T-helper 17 cell (primary cell): ENCODE measurements at places on chromosomes 3 and 15.

- no peak for DNase-seq
Measured at GRCh38 chr3:32492684-32493436, 9.8 kb downstream of the CMTM6 start.

GRCh38 chr3:68447885-68448284 lies 484.5 kb downstream of the TAFA4 start:
- DNase-seq: no peak

DNA sequence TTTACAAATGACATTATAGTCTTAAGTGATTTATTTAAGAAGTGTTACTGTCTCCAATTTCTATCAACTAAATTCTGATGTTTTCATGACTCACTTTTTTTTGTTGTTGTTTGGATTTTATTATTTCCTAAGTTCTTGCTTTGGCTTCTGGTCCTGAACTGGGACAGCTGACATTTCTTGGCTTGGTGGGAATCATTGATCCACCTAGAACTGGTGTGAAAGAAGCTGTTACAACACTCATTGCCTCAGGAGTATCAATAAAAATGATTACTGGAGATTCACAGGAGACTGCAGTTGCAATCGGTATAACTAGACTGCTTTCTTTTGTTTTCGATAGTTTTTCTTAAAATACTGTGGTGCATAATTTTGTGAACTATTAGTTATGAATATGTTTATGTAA lies 47.5 kb downstream of the ASTE1 start:
- no peak for DNase-seq

DNA sequence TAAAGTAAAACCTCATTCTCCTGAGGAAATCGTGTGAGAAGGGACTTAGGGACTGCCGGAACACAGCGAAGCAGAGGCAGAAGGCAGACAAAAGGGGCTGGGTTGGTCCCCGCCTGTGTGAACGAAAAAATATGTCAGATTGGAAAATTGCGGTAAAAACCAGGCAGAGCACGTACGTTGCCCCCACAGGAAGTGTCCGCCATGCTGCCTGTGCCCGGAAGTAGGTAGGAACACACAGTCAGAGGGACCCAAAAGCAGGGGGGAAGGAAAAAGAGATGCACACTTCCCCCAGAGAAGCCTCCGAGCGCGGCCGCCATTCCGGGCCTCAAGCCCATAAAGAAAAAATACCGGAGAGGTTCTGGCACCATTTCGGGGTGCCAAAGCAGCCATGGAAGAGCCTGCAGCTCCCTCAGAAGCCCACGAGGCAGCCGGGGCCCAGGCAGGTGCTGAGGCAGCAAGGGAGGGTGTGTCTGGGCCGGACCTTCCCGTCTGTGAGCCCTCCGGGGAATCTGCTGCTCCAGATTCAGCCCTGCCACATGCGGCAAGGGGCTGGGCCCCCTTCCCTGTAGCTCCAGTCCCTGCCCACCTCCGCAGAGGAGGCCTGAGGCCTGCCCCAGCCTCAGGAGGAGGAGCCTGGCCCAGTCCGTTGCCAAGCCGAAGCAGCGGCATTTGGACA lies at the start of gene MKRN3:
Gene MKRN3, plus strand, starts transcription at position 280 of the 676 bp plus-strand sequence. Its CDS starts 109 bp downstream, at position 389.
- DNase-seq: peak; percentile 11

- no peak for DNase-seq
Measured at GRCh38 chr15:81911022-81911971, 134.5 kb downstream of the MEX3B start.

DNA sequence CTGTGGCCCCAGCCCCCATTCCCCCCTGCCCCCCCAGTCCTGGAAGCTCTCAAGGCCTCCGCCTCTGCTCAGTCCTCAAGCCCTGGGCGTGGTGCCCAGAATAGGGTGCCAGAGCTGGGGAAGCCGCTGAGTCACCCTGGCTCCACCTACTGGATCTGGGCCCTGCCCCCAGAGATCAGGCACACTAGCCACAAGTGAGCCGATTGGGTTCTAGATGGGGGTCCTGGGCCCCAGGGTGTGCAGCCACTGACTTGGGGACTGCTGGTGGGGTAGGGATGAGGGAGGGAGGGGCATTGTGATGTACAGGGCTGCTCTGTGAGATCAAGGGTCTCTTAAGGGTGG lies 5.7 kb downstream of the EIF4G1 start:
- no peak for DNase-seq

DNA sequence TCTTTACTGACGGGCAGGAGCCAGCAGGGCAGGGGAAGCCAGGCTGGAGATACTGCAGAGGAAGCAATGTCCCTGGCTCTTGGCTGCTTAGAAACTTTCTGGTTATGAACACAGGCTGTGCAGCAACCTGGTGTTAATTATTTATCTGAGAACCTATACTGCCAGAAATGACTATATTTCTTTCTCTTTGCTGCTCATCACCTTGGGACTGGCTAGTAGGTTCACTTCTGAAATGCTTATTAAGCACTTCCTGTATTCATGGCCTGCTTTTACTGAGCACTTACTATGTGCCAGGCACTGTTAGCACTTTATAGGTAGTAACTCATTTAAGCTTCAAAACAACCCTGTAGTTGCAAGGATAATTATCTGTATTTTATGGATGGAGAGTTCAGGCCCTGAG lies 57.6 kb downstream of the RAB11A start:
- DNase-seq: no peak

DNA sequence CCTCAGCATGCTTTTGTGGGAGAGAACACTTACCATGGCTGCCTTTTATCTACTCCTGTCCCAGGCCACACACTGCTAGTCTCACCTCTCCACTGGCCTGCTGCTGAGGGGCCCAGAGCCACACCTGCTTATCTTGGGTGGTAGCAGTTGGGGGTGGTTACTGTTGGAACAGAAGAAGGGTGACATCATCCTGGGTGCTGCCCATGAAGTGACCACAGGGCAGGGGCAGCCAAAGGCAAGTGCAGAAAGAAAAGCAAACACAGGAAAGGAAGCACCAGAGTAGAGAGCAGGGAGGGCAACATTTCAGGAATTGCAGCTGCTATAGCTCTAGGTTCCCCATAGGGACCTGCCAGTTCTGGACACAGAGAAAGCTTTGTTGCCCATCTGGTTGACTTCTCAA lies 345.2 kb downstream of the VPS13C start:
- DNase-seq: no peak

DNA sequence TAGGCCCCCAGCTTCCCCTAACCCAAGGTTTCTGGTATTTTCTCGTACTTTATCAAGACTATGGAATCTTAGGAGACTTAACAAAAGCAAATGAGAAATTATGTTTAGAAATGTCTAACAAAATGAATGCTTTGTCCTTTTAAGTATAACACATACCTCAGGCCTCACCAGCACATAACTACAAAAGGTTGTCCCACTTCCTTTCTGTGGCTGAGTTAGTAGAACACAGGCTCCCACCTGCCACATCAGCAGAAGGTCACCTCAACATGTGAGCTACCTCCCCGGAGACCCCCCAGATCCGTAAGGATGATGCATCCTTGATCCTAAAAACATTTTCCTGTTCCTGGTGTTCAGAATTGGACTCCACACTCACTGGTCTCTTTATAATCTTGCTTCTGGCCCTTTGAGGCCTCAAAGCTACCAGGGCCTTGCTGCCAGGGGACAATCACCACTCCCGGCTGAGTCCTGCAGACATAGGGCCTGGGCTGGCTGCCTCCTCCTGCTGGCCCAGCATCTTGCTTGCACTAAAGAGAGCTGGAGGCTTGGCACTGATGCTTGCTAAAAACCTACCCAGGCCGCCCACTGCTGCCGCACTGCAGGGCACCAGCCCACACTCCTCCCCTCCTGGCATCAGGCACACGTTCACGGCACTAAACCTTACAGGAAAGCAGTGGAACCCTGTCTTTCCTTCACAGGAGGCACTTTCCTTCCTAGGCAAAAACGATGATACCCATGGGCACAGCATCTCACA lies 2.9 kb downstream of the CCRL2 start:
- DNase-seq: no peak

DNA sequence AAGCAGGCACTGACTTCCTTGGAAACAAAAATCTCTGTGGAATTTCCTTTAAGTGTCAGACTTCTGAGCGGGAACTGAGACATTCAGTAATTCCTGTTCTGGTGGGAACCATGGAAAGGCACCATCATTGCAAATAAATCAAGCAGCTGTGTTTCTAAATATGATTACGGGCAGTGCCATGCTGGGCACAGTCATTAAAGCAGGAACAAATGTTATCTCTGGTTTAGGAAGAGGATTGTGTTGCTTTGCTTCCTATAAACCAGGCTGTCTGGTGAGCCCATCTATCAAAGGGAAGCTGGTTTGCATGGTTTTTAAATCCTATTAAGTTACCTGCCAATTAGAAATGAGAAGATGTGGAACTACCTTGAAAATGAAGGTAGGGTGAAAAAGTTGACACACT lies 86.7 kb downstream of the EBLN2 start:
- DNase-seq: no peak

DNA sequence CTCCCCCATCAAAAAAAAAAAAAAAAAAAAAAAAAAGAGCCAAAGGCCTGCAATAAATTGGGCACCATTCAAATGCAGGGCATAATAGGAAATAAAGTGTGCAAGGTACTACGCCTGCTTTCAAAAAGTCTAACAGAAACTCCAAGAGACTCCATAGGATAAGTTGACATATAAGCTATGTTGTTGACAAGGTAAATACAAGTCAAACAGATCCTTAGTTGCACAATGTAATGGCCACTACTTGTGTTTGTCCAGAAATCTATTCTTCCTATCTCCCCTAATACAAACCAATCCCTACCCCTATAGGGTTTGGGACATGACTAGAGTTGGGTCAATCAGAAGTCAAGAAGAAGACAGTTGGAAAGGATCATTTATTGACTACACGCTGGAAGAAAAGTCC lies 16.0 kb downstream of the MAP4 start:
- no peak for DNase-seq

GRCh38 chr15:67030036-67030762 lies 35.2 kb upstream of the SMAD3 start:
- DNase-seq: no peak

- DNase-seq: no peak
Measured at GRCh38 chr3:111299192-111299615, 227.6 kb downstream of the NECTIN3 start.

GRCh38 chr3:142904639-142905436 lies 16.0 kb upstream of the PCOLCE2 start:
- no peak for DNase-seq

GRCh38 chr15:38991126-38991525 lies 426.5 kb upstream of the RASGRP1 start:
- no peak for DNase-seq

DNA sequence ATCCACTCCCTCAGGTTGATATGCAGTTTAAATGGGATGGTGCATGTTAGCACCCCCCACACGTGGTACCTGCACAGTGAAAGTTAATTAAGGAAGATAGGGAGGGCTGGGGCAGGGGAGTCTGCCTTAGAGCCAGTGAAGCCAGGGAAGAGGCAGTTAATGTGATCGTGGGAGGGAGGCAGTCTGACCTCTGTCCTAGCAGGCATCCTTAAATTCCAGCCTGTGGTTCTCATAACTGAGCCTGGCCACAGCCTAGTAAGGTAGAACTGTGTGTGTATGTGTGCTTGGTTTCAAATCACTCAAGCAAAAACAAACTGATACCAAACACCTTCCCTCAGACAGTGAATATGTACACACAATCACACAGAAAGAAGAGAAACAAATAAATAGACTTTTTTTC lies 319.1 kb upstream of the TLE3 start:
- DNase-seq: no peak

DNA sequence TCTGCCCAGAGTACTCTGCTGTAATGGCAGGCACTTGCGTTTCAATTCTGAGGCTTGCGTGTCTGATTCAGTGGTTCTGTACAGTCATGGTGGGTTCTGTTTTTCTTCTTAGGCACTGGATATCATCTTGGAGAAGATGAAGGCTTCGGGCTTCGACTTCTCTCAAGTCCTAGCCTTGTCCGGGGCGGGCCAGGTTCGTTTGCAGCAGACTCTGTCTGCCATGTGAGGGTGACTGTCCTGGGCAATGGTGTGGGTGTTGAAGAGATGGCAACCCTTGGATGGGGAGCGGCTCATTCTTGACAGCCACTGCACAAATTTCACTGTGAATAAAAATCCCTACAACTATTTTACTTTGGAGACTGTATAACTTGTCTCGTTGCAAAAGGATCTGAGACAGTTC lies 16.2 kb downstream of the XYLB start:
- DNase-seq: no peak

DNA sequence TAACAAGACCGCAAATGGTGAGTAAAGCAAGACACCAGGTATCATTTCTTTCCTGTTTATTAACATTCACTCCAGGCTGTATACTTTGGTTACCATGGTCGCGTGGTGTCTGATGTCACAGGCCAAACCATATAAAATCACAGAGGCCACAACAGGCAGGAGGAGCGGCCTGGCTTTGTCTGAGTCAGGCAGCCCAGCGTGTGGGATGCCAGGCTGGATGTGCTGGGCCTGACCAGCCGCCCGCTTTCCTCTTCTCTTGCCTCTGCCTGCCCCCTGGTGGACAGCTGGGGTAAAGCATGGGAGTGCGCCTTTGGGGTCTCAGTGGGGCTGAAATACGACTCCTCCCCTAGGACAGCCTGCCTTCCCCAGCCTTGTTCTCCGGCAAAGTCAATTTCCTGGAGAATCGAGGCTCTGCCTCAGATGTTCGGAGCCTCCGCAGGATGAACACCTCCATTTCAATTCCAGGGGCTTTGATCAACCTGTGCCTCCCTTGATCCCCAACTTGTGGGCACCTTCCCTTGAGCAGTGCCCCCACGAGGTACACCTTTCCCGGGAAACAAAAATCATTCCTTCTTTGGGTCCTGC lies 78.2 kb downstream of the CCNL1 start:
- peak; percentile 86 for DNase-seq

- DNase-seq: no peak
Measured at GRCh38 chr3:177385831-177386301, 188.6 kb upstream of the TBL1XR1 start.

GRCh38 chr3:121730940-121731687 lies 18.4 kb downstream of the GOLGB1 start:
- no peak for DNase-seq

GRCh38 chr3:136893848-136894443 lies 31.9 kb downstream of the NCK1 start:
- DNase-seq: no peak

DNA sequence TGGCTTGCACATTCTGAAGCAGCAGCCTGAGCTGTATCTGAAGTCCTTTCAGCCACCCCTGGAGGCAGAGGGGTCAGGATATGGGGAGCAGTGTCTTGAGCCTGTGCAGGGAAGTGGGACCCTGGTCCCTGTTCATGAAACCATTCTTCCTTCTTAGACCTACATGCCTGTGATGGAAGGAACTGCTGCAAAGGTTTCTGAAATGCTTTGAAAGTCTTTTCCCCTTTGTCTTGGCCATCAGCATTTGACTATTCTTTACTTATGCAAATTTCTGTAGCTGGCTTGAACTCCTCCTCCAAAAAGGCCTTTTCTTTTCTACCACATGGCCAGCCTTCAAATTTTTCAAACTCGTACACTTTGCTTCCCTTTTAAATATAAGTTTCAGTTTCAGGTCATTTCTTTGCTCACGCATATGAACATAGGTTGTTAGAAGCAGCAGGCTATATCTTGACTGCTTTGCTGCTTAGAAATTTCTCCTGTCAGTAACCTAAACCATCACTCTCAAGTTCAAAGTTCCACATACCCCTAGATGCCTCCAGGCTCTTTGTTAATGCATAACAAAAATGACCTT lies 62.3 kb downstream of the GALK2 start:
- DNase-seq: no peak

GRCh38 chr3:44661189-44661588 lies 12.7 kb downstream of the ZNF35 start:
- DNase-seq: no peak

GRCh38 chr15:68343579-68344225 lies 66.2 kb downstream of the FEM1B start:
- DNase-seq: no peak
